ENCODE measurements at places on chromosomes 12 and 14. TPM values are rescaled to one million over a fixed set of nuclear protein-coding genes. Genes with fewer than 3 reads are reported as not detected.

DNA sequence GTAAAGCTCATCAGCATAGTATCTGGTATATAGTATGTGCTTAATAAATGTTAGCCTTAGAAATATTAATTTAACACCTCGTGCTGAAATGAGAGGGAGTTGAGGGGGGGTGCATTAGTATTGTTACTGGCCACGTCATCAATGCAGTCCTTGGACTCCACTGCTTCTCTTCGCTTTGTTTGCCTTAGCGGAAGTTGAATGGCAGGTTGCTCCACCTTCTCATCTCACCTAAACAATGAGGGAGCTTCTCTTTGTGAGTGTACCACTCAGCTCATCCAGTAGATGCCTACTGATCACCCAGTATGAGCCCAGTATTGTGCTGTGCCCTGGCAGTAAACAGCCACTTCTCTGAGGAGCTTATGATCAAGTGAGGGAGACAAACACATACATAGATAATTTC is 4.5 kb downstream of the TMEM117 start:
- no peak for DNase-seq

- no peak for DNase-seq
Measured at GRCh38 chr12:102043928-102044327, 17.9 kb downstream of the WASHC3 start.

- DNase-seq: no peak
Measured at GRCh38 chr12:92540782-92541423, 161.9 kb upstream of the PLEKHG7 start.

- no peak for DNase-seq
Measured at GRCh38 chr12:16407346-16407745, 59.9 kb downstream of the MGST1 start.

AHNAK2 gene
- total RNA-seq: 0.75 TPM

GRCh38 chr12:101424620-101425019 is 17.0 kb upstream of the ARL1 start:
- DNase-seq: no peak

DNA sequence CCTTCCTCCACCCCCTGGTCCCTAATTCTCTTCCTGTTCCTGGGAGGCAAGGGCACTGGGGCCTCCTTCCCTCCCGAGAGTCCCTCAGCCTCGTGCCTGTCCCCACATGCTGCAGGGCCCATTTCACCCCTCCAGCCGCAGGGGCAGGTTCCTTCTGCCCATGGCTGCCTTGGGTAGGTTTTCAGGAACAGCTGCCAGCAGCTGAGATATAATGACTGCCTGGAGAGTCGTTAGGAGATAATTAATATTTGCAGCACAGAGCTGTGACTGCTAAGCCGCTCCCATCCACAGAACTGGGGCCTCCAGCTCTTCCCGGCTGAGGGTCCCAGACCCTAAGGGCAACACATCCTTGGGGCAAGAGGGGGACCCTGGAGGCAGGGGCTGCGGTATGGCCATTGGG is 211.9 kb upstream of the LHX5 start:
- DNase-seq: no peak

- no peak for DNase-seq
Measured at GRCh38 chr12:1401891-1402290, 192.5 kb downstream of the FBXL14 start.

ZNF384 gene
- 21.9 TPM for total RNA-seq

- DNase-seq: no peak
Measured at GRCh38 chr14:100150932-100151587, 8.4 kb downstream of the DEGS2 start.

A2M gene
- 75.0 TPM for total RNA-seq

GRCh38 chr14:80211153-80212022 is at the start of gene DIO2:
Gene DIO2, minus strand, starts transcription at chr14:80211504. Its CDS starts 32 bp downstream, at chr14:80211472.
- DNase-seq: peak; percentile 34

DNA sequence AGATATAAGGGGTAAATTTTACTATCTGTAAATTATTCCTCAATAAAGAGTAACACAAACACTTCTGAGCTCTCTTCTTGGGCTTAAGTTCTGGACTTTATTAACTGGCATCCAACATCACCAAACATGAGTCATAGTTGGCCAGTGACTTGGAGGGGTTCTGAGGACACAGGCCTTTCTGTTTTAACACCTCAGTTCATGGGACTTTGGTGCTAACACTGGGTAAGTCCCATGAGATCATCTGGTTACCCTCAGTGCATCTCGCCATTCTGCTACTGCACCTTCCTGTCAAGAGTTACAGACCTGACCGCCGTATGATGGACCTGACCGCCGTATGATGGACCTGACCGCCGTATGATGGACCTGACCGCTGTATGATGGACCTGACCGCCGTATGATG is 9.9 kb downstream of the SLC15A4 start:
- no peak for DNase-seq

DNA sequence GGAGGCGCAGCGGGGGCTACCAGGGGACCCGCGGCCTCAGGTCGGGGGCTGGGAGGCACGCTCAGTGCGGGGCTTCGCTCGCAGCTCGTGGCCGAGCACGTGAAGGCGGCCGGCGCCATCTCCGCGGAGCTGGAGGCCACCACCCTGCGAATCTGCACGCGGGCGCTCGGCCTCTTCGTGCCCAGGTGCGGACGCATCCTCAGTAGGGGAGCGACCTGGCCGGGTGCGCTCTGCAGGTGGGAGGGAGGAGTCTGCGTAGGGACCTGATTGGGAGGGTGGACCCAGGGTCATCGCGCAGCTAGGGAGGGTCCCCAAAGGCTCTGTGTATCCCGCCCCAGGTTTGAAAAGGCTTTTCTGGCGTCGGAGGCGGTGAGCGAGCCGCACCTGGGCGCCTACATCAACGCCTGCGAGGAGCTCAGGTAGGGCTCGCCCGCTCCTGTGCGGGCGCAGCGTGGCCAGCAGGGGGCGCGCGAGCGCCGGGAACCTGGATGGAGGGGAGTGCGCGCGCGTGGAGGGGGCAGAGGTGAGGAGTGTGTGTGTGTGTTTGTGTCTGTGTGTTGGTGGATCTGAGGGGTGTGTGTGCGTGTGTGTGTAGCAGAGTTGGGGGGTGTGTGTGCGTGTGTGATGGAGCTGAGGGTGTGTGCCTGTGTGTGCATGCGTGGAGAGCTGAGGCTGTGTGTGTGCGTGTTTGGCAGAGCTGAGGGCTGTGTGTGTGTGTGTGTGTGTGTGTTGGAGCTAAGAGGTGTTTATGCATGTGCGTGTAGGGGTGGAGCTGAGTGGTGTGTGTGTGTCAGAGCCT is 10.3 kb downstream of the EXOC3L4 start:
- DNase-seq: peak; percentile 92

MYF5 gene
- total RNA-seq: not detected

LRP1-AS gene
- not detected for total RNA-seq

- DNase-seq: no peak
Measured at GRCh38 chr12:94429191-94429590, 30.5 kb downstream of the CEP83 start.

GRCh38 chr14:84421621-84422020 is 1108.3 kb upstream of the FLRT2 start:
- DNase-seq: no peak

DNA sequence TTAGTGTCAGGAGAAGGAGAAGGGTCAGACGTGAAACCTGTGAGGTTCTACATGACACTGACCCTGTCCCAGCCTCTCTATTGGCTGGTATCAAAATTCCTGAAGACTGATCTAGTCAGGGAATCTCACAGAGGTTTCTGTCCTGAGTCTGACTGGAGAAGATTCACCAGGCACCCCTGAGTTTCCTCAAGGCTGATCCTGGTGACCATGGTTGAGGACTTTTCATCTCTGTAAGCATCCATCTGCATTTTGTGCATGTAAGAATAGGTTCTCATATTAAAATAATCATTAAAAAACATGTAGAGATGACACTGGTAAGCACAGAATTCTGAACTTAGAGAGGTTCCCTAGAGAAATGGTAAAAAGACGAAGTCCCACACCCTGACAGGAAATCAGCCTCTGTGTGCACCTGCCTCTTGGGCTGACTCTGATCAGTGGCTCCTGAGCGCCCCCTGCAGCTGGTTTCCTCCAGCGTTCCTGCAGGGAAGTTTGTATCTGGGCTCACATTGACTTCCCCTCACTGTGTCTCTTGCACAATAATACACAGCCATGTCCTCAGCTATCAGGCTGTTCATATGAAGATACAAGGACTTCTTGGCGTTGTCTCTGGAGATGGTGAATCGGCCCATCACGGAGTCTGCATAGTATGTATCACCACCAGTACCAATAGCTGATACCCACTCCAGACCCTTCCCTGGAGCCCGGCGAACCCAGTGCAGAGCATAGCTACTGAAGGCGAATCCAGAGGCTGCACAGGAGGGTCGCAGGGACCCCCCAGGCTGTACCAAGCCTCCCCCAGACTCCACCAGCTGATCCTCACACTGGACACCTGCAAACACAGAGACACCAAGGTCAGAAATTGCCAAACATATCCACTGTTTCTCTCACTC is 991.9 kb downstream of the TMEM121 start:
- no peak for DNase-seq

- DNase-seq: no peak
Measured at GRCh38 chr12:62258941-62259630, 1.1 kb upstream of the USP15 start.

AMHR2 gene
- 1.7 TPM for total RNA-seq

LRFN5 gene
- total RNA-seq: 0.93 TPM

DNA sequence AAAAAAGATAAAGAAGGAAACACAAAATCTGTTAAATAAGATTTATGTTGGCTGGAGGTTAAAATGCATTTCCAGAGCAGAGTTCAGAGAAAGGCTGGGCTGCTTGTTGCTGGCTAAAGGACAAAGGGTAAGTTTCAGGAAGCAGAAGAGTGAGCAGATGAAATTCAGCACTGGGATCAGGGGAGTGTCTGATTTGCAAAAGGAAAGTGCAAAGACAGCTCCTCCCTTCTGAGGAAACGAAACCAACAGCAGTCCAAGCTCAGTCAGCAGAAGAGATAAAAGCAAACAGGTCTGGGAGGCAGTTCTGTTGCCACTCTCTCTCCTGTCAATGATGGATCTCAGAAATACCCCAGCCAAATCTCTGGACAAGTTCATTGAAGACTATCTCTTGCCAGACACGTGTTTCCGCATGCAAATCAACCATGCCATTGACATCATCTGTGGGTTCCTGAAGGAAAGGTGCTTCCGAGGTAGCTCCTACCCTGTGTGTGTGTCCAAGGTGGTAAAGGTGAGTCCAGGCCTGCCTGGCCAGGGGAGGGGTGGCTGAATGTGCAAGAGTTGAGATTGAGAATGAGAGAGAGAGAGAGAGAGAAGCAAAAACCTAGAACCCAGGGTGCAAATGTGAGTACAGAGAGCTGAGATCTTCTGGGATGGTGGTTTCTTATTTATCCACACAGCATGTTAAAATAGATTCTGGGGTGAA is at the start of gene OAS1:
Gene OAS1, plus strand, starts transcription at position 251 of the 703 bp plus-strand sequence. Its CDS starts 78 bp downstream, at position 329.
- no peak for DNase-seq

KLRK1 gene
- total RNA-seq: not detected

EAPP gene
- total RNA-seq: 9.9 TPM

- no peak for DNase-seq
Measured at GRCh38 chr14:74913986-74914573, 9.0 kb downstream of the RPS6KL1 start.

DNA sequence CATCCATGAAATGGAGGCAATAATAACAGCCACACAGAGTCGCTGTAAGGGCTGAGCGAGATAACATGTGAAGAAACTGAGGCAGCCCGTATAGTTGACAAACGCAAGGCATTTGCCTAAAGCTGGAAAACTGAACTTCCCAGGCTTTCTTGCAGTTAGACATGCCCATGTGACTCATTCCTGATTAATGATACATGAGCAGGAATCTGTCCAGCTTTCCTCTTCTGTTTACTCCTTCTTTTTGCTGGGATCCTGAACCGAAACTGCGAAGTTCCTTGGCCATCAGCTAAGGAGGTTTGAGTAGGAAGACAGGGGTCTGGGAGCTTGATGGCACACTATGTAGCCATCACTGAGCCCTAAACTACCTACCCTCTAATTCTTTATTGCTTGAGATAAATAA is 52.2 kb downstream of the ST8SIA1 start:
- no peak for DNase-seq

NR1H4 gene
- total RNA-seq: 2.8 TPM

GRCh38 chr12:1435044-1435443 is 159.3 kb downstream of the FBXL14 start:
- DNase-seq: no peak

- DNase-seq: no peak
Measured at GRCh38 chr14:103003351-103003615, 54.1 kb downstream of the CDC42BPB start.

DNA sequence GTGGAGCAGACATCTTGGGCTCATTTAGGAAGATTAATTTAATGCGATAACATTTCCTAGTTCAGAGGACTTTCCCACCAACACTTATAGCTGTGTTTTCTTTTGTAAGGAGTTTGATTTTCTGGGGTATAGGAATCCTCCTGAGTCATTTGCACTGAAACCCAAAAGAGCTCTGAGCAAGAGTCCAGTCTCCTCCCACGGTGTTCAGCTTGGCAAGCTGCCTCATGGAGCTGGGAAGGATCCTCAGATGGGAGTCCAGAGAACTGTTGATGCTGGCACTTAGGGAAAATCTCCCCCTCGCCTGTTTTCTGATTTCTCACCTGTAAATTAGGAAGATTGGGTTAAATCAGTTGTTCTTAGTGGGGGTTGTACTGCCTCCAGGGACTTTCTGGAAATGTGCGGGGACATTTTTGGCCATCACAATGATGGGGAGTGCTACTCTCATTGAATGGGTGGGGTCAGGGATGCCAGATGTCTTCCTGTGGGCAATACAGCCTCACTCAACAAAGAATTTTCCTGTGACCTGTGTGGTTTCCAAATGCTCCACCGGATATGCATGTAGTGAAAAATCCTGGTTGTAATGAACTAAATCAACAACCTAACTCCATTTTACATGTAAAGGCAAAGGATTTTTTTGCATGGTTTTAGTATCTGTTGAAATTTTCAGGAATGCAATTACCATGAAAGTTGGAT is 150.6 kb downstream of the ADCK1 start:
- no peak for DNase-seq

- no peak for DNase-seq
Measured at GRCh38 chr14:91369628-91370445, 47.8 kb downstream of the CCDC88C start.

PPP2R3C gene
- 7.5 TPM for total RNA-seq

DNA sequence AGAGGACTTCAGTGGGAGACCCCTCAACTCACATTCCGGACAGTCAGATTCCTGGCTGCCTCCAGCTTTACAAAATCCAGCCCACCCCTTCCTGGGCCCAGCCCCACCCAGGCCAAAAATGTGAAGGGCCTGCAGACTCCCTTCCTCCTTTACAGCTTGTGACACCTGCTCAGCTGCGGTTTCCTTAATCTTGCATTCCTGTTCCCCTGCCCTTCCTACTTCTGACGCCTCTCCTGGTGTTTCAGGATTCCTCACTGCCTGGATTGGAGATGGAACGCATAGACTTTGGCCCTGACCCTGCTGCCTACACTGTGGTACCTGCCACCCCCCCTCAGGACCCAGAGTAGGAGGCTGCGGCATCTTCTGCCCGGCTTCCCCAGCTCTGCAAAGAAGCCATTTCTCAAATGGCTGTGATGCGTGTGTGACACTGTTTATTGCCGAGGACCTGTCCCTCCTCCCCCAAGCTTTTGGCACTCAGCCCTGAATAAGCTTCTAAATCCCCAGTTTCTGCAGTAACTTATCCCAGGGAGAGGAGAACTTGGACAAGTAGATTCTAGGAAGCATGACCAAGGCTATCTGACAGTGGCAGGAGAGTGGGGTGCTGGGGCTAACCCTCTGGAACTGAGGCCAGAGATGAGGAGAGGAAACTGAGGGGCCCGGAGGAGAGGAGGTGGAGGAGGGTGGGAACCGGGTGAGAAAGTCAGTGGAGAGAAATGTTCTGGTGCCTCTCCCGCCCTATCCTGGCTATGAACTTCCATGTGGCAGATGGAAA is 24.9 kb upstream of the BCDIN3D start:
- DNase-seq: no peak

Data from pancreas (tissue), 10 donors.